Peyer's patch (tissue), 4 donors: ENCODE measurements at places on chromosomes 4 and X. TPM values are rescaled to one million over a fixed set of nuclear protein-coding genes. Genes with fewer than 3 reads are reported as not detected.

DNA sequence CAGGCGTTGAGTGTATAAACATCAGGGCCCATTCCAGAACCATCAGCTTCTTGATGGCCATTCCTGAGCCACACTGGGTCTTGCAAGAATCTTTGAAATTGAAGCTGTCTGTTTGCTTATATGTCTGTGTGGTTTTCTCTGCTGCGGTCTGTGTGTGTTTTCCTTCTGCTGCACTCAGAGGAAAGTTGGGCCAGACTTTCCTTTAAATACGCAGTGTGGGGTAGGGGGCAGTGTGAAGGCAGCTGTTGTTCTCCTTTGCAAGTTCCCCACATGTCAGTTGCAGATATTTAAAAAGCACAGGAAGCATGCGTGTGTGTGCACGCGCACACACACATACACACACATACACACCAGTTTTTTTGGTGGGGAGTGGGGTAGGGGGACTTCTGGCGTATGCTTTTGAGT lies 32.1 kb downstream of the CCKAR start:
- no peak for DNase-seq

DNA sequence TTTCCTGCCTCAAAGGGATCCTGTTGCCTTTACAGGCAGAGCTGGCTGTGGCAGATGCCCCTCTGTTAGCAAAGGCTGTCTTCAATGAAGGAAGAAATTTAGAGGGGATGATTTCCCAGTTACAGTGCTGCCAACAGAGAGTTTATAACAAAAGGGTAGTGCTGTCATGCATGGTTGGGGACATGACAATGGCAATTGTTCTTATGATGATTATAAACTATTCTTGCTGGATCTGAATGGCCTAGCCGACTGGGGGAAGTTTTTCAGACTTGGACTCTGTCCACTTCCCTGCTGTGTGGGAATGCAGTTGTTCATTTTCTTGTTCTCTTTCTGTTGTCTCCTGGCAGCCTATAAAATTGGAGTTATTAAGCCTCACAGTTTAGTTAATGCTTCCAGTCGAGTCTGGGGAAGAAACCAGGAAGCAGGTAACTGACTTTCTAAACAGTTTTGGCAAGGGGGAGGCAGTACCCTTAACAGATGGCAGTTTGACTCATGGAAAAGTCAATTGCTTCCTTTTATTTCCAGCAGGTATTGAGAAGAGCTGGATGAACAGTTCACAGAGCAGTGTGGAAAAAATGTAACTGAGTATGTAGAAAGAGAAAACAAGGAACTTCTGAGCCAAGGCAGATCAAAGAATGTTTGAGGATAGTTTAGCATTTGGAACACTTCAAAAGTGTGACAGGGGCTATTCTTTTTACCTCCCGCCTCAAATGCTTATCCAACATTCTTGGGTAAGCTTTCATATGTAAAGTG lies 582.6 kb downstream of the RAPGEF2 start:
- no peak for DNase-seq

DNA sequence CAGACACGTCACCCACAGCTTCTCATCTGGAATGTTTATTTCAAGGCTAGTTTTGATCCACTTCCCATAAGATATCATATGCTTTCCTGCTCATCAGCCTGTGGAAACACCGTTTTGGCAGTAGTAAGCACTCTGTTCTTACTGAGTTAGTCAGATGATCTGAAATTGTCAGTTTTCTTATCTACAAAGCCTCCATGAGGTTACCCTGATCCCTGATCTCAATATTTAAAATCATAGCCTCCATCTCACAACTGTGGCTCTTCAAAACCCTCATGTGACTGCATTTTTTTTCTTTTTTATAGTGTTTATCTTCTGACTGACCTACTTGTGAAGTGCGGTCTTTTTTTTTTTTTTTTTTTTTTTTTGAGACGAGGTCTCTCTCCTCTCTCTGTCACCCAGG lies 22.7 kb downstream of the BST1 start:
- DNase-seq: no peak

DNA sequence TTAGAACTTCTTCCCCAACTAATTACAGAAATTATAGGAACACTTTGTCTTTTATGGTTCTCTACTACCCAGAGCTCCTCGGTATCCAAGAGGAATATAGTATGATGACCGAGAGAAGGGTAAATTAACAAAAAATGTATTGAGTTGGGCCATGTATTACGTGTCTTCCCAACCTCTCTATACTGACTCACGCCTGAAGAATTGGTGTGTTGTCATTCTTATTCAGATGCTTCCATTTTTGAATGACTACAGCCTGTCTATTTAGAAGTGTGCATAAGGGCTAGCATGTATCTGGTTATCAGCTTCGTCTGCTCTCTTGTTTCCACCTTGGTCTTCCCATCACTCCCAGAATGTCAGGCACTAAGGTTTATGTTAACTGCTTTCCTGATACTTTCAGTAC lies 24.5 kb upstream of the SCD5 start:
- DNase-seq: no peak

DNA sequence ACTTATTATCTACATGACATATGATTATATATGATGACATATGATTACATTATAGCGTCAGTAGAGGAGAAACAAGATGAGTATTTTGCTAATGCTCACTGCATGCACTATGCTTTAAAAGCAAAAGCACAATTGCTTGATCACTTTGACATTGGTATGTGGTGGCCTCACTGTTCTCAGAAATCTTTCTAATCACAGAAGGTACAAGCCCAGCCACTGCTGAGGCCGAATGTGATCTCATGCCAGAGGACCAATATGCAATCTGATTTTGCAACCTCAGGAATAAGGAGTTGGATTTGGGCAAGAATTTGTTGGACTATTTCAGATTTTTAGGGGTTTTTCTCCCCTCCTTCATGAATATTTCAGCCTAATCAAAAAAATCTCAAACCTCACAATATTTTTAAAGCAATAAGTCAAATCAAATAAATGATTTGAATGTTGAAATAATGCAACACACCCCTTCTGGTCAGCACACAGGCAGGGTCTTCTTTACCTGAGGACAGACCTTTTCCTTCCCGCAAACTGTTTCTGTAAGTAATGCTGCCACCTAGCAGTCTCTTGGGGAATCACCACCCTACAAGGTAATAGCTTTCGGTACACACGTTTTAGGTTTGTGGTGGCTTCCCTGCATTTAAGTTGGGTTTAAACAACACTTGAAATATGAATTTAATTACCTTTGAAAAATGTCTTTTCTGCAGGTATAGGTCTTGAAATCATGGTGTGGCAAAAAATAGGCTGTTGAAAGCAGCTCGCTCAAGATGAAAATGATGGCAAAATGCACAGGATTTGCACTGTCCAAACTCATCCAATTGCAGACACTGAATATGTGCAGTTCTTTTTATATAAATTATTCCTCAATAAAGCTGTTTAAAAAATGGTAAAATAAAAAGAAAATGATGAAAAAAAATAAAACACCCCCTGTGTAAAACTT lies 4.8 kb upstream of the CXCL13 start:
- no peak for DNase-seq

- DNase-seq: no peak
These were observed 237.7 kb downstream of the GALNTL6 start for GRCh38 chr4:172050911-172051310.

GRCh38 chrX:23732704-23733103 lies 10.4 kb downstream of the ACOT9 start:
- no peak for DNase-seq

DNA sequence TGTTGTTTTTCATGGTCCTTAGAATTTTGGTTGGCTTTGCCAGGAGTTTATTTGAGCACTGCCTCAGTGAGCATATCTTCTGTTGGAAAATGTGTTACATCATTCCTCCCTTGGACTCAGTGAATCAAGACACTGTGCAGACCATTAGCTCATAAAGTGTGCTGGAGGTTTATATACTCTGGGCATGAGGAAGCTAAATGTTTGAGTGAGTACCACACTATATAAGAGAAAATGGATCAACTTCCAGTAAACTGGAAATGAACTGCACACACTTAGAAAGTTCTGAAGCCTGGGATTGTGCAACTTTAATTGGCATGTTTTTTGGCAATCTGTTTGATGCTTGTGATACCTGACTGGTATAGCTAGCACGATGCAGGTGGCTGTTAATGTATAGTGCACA lies 75.9 kb downstream of the LIMCH1 start:
- DNase-seq: no peak

DNA sequence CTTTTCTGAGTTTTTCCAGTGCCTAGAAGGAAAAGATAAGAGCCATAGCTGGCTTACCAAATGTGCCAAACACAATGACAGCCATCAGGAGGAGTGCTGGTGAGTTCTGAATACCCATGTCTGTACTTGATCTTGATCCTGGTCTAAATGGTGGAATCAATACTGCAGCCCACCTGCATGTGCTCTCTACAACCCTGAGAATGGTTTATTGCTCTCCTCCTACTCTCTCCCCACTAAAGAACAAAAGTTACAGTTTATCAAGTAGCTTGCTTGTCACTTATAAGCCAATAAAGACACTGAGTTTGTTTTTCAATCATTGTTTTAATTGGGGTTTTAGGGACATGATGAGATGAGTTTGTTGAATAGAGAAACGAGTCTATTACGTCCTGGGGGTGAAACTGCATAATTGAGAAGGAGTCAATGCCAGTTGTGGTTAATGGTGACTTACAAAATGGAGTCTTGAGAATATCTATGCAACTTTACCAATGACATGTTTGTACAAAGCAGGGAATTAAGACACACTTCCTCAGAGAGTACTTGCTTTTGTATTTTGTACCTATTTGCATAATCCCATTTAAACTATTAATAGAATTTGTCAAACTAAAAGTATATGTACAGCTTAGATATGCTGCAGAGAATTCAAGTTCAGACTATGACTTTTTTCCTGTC lies 20.8 kb upstream of the CXCL3 start:
- DNase-seq: no peak

DNA sequence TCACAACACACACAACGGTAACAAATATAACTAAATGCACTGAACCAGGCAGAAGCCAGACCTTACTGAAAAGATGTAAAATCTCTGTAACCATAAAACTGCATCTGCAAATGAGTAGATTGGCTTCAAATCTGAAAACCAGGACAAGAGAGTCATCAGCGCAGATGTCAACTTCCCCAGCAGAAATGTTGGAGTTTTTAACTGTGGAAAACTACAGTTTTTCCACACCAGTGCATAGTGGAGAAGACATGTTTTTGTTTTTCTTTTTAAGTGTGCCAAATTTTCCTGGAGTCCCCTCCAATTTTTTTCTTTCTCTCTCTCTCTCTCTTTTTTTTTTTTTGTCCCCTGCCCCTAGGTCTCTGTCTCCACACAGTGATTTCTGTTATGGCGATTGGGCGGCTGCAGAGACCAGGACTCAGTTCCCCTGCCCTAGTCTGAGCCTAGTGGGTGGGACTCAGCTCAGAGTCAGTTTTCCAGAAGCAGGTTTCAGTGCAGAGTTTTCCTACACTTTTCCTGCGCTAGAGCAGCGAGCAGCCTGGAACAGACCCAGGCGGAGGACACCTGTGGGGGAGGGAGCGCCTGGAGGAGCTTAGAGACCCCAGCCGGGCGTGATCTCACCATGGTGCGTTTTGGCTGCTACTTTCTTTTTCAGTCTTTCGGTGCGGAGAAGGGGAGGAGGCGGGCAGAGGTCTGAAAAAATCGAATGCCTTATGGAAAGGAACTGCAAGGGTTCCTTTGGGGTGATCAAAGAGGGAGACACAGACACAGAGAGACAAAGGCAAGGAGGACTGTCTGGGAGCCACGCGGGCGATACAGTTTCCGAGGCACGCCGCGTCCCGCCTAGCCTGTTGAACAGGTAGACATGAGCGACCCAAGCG lies at the start of gene GUCY1A1:
Gene GUCY1A1, plus strand, starts transcription at position 505 of the 878 bp plus-strand sequence. CDS start 30,020 bp downstream, outside the sequence.
- DNase-seq: peak; percentile 48

DNA sequence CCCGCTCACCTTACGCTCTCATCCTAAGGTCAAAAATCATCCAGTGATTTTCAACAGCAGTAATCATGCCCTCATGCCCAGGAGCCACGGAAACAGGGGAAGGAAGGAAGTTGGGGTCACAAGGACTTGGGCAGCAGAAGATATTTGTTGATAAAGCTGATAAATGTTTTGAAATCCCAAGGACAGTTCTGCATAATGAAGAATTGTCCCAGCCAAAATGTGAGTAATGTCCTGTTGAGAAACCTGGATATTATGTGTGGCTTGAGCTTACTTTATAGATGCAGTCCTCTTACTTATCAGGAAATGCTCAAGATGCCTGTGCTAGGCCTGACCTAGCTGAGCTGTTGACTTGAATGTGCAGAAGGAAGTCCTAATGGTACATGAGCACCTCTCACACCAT lies 263.0 kb upstream of the ZFP42 start:
- no peak for DNase-seq

DNA sequence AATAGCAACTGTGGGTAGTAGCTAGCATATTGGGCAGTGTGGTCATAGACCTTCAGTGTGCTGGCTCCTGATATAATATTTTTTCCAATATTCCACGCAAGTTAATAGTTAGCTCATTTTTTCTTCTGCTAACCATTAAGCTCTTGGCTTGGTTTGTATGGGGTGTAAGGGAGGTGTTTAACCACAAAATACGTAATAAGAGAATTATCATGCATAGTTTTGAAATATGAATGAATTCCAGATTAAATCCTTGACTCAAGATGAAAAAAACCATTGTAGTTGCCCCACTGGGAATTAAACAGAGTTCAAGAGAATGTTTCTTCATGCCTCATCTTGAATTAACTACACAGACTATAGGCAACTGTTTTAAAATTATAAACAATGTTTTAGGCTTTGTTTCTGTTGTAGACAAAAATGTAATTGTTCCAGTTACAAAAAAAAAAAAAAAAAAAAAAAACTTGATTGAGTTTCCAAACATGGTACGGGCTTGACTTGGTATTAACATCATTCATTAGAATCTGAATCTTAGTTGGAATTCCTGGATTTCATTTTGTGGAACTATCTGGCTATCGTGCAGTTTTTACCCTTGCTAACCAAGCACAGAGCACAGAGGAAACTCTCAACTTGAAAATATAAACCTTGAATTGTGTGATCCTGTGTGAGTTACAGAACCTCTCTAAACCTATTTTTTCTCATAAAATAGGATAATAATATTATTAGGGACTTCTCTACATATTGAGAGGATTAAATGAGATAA lies 28.4 kb downstream of the CXCL1 start:
- DNase-seq: no peak

DNA sequence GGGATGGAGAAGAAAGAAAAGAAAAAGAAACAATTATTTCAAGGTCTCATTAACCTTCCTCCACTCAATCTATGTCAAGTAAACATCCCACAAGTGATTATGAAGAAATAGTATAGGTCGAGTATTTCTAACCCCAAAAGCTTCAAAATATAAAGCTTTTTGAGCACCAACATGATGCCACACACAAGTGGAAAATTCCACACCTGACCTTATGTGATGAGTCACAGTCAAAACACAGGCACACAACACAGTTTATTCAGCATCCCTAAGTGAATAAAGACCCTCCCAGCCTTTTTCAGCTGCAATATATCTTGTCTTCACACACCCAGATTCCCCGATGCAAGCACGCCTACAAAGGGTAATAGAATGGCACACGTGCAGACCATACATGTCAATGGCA lies 51.7 kb upstream of the VEGFC start:
- no peak for DNase-seq

GRCh38 chrX:64152857-64153256 lies 52.7 kb downstream of the AMER1 start:
- DNase-seq: no peak

The GSPT2 gene
- total RNA-seq: 1.8 TPM

The MAGEA1 gene
- total RNA-seq: not detected

The EDA gene
- 0.18 TPM for total RNA-seq

The ART3 gene
- total RNA-seq: not detected

The BMX gene
- total RNA-seq: 2.5 TPM

The GAGE12H gene
- not detected for total RNA-seq

The FAM114A1 gene
- 52.2 TPM for total RNA-seq

The GRIA2 gene
- not detected for total RNA-seq

The REELD1 gene
- 0.80 TPM for total RNA-seq
